ENCODE measurements at places on chromosomes 5 and 9.

- no peak for DNase-seq
Observed at GRCh38 chr5:72857396-72857795, 40.9 kb downstream of the TNPO1 start.

DNA sequence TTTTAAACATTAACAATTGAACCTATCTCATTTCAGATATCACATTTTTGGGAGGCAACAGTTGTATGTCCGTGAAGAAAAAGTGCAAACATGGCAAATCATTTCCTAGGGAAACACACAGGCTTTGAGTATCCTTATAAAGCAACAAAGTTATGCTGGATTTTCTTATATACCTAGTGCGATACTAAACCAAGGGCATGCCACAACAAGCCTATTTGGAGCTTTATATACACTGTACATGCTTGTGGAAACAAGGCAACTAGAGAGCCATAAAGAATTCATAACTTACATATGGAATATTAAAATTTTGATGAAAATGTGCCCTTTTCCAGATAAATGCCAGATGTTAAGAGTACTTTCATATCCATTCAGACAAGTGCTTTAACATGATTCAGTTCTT is 191.4 kb downstream of the DCP2 start:
- DNase-seq = no peak

DNA sequence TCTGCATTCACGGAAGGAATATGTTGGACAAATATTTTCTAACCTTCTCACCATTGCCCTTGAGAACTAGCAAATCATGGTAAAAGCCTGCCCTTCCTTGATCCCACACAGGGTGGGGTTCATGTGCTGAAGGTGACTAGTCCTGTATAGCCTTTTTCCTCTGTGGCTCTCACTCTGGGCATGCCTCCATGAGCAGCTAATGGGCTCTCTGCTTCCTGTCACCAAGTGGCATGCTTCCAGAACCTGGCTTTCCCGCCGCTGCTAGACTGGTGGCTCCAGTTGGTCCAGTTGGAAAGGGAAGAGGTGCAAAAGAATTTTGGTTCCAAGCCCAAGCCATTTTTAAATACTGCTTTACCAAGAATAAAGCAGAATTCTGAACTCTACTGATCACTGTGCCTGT is 35.5 kb downstream of the FBXO10 start:
- DNase-seq = no peak

DNA sequence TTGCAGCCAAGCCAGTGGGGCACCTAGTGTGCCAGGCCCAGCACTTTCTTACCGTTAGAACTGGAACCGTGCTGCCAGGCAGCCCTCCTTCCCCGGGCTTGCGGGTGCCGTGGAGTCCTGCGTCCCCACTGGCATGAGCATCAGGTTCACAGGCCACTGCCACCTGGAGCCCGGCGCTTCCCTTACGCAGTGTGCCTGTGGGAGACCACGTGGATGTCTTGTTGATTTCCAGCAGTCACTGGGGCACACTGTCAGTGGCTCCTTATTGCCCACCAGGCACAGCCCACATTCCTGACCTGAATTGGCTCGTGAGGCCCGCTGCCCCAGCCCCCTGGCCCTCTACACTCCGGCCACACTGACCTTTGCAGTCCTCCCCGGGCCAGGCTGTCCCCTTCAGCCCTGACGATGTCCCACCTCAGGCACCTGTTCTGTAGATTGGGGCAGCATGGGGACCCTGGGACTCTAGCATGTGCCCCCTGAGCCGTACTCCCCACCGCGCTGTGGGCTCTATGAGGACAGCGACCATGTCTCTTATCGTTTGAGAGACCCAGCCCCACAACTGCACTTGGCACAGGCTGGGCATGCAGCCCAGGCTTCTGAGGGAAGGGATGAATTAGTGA is 10.4 kb upstream of the CEL start:
- no peak for DNase-seq

DNA sequence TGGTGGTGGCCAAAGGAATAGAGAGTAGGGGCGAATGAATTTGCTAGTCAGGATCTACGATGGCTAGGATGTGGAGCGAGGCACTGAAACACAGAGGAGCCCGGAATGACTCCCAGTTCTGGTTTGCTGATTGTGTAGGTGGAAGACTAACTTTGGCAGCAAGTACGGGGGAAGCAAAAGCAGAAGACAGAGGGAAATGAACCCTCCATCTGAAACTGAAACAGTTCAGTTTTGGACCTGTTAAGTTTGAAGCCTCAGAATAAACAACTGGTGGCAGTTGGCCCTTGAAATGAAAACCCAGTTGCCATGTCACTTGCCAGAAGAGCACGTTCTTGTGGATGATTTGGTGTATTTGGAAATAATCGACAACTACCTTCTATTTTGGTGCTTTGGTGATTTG is 15.4 kb upstream of the SMIM15 start:
- DNase-seq = no peak

DNA sequence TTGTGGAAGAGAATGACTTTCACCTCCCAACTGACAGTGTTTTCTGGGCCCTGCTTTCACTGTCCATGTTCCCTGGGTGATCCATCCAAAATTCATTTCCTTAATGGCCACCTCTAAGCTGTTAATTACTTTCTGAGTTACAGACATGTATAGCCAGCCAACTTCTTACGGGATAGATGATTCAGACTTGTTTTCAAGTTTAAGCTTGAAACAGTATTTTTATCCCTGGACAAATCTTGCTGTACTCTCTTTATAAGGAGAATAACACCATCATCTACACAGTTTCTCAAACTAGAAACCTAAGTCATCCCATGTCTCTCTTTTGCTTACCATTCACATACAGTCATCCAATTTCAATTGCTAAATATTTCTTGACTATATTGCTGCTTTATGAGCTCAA is 6.9 kb downstream of the FAM174A start:
- DNase-seq = no peak

GRCh38 chr9:111661150-111661801 is at the start of gene GNG10:
GNG10 (plus strand) TSS chr9:111661605; CDS start chr9:111661635, 30 bp downstream.
- no peak for DNase-seq

DNA sequence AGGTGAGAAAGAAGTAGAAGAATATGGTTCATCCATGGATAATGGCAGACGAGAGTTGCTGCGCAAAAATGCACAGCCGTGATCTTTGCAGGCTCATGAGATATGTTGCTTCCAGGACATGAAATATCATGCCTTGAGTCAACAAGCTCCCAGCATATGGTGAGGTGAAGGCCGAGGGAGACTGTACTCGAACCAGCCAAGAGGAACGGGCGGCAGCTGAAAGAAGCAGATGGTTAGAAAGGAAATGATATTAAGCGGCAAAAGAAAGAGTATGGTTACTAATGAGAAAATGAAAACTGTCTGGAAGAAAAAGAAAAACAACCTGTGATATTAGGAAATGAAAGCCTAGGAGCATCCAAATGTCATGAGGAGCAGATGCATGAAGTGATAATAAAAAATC is 344.7 kb upstream of the DAP start:
- DNase-seq = no peak

GRCh38 chr5:54693936-54694657 is 176.5 kb downstream of the SNX18 start:
- DNase-seq = no peak

DNA sequence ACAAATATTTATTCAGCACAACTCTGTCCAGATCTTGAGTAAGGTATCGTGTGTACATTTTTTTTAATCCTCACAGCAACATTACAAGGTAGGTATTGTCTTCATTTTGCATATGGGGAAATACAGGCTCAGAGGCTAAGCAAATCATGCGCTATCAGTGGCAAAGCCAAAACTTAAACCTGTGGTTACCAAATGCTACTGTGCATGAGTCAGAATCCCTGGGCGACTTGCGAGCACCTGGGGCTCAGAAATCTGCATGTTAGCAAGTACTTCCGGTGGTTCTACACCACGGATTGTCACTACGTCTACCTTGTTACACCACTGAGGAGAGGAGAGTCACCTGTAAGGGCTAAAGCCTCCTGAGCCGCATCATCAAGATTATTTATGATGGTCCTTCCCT is 21.3 kb downstream of the C5orf58 start:
- DNase-seq = no peak

DNA sequence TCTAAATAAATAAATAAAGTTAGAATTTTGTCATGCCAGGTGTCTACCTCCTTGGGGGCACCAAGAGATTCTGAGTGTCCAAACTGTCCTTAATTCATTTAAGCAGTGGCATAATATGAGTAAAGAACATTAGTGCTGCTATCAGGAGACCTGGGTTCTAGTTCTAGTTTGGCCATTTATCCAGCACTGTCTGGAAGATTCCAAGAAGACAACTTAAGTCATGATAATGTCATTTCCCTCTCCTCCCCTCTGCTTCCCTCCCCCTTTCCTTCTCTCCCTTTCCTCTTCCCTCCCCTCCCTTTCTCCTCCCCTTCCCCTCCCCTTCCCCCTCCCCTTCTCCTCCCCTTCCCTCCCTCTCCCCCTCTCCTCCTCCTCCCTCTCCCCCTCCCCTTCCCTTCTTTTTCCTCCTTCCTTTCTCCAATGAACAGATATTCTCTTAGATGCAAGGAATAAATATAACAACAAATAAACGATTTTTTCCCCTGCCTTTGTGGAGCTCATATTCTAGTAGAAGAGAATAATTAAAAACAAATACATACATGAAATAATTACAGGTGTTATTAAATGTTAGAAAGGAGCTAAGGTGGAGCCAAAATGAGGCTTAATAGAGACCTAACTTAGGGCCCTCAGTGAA is 90.8 kb downstream of the NMUR2 start:
- no peak for DNase-seq

DNA sequence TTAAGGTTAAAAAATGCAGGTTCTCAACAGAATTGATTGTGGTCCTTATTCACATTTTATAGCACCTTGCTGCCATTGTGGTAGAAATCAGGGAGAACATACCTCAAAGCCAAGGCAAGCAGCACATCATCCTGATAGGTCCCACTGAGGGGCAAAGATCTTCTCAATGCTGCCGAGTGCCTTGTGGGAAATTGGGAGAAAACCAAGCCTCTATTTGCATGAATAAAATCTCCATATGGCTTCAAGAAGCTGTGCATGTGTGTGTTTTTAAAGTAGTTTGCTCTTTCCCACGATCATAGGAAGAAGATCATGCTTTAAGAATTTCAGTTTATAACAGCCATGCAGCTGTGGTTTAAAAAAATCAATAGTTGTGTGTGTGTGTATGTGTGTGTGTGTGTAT is 216.9 kb upstream of the FBXL7 start:
- DNase-seq = no peak

GRCh38 chr9:87698069-87698809 is 27.7 kb upstream of the CTSL start:
- no peak for DNase-seq

DNA sequence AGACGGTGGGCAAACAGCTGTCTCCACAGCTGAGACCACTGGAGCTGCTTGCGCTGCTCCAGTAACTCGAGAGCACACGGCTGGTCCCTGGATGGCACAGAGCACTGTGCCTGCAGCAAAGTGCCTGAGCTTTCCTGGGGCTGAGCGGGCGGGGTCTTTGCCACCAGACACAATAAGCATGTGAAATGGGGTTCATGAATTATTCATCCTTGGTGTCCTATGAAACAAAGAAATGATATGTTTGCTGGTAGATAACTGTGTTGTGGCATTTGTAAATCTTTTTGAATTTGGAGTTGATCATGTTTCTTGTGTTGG is 151.7 kb upstream of the MPDZ start:
- DNase-seq = no peak

- no peak for DNase-seq
Observed at GRCh38 chr9:78714576-78714975, 417.7 kb downstream of the PSAT1 start.

- no peak for DNase-seq
Observed at GRCh38 chr5:42020788-42021530, 95.9 kb downstream of the FBXO4 start.

DNA sequence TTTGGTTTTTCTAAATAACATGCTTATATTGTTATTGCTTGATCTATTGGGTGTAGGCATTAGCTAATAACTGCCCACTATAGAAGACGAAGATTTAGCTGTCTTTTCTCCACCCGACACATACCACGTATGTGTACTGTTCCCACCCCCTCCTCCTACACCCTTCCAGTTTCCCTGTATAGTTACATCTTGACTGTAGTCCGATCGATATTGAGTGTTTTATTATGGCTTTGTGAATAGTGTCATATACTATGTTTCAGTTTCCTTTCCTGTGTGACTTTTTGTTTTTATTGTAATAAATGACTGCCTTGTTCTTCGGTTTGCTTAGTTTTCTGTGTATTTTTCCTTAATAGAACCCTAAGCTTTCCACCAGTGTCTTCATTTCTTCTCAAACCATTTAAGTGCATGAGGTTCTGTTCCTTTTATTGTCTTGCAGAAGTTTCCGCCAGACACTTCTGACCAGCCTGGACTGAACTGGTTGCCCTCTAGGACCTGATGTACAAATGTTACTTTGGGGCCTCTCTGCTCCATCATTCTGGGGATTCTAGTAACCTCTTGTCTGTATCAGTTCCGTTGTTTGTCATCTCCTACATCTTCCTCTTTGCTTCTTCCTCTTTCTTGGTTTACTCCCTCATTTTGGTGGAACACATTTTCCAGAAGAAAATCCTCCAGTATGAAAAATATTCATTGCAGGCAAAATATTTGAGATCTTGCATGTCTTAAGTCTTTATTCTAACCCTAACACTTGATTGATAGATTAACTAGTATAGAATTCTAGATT is 61.8 kb downstream of the PRKACG start:
- no peak for DNase-seq

DNA sequence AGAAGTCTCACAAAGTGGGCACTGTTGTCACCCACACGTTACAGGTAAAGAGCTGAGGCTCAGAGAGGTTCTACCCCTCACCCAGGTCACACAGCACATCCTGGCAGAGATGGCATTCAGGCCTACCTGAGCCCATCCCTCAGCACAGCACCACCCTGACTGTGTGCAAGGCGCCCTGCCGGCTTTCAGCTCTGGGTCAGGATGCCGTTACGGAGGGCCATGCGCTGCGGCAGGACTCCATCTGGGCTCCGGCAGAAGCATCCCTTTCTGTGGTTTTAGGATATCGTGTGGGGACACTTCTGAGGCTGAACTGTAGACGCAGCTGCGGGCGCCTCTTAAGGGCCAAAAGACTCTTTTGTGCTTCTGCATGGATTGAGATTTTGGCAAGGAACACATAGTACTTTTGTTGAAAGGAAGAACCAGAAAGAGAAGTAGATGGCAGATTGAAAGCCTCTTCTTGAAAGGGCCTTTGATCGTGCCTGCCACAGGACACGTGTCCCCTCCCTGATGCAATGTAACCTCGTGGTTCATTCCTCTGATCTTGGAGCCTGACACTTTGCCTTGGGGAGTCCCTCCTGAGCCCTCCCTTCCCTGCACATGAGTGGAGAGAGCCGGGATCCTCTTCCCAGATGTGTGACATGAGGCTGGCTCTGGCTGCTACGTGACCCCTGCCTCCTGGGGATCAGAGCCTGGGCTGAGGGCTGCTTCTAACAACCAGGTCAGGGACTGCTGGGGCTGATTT is 31.3 kb downstream of the USP20 start:
- DNase-seq = no peak

GRCh38 chr9:91676046-91676445 is 252.4 kb upstream of the NFIL3 start:
- no peak for DNase-seq

GRCh38 chr9:131177898-131178297 is 52.5 kb downstream of the NUP214 start:
- no peak for DNase-seq

- peak; percentile 25 for DNase-seq
Observed at GRCh38 chr5:145554399-145554798, 280.7 kb downstream of the PRELID2 start.

GRCh38 chr9:72443855-72444254 is 77.6 kb upstream of the TMC1 start:
- no peak for DNase-seq

GRCh38 chr9:106862110-106862820 is 701 bp upstream of the ZNF462 start:
- DNase-seq = no peak

GRCh38 chr9:88446728-88447127 is 58.5 kb downstream of the SPIN1 start:
- no peak for DNase-seq

GRCh38 chr5:36882250-36882649 is 5.7 kb downstream of the NIPBL start:
- no peak for DNase-seq
